ENCODE measurements at places on chromosomes 5 and 9.

DNA sequence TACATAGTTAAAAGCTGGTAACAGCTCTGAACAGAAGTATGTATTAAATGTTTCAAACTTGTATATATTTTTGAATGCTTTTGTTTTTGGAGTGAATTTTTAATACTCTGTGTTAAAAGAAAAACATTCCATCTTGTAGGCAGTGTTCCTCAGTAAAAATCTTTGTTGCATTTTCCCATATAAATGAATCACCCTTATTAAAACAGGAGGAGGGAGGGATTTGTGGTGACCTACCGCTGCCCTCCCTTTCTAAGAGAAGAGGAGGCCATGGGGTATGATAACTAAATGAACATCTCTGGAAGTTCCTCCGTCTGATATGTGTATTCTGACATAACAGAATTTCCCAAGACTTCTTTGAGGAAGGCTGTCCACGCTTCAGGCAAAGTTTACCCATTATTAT lies 53.4 kb downstream of the INIP start:
- no peak for DNase-seq

DNA sequence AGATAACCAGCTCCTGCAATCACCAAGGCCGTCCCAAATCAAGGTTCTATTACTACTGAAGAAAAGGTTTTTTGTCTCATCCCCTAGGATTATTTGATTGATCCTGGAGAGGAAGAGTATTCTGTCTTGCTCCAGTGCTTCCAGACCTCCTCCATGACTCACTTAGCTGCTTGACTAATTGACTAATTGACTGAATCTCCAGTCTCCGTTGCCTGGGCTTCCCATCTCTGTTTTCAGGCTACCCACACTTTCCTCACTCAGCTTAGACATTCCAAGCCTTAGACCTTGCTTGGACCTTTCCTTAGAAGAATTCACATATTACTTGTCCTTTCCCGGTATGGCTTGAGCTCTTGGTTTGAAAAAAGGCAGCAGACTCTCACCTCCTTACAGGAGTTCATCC lies 60.6 kb downstream of the FRMD3 start:
- DNase-seq = no peak

GRCh38 chr9:87683751-87684626 lies 41.9 kb upstream of the CTSL start:
- no peak for DNase-seq

DNA sequence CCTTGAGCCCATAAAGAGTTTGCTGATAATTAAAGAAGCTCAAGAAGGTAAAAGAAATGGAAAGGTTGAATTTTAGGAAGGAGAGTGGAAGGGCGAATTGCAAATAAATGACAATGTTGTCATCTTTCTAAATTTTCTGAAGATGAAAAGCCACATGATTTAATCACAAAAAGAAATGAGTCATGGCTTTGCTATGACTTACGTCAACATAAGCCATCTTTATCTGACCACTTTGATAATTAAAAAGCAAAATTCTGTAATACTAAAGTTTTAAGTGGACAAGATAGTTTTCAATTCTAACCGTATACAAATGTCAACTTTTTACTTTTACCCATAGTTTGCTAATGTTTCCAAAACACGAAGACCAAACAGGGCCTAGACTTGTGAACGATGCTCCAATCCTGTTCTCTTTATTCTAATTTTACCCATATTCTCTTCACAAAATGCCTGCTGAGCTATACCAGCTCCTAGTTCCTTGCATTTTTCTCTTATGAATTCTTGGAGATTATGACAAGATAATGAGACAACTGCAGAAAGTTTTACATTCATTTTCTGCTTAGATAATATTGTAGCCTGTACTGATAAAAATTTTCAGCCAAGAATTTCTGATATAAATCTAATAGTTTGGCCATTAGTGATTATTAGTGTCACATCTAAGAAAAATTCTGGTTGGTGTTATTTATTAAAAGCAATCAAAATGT lies 21.8 kb upstream of the PRUNE2 start:
- no peak for DNase-seq

DNA sequence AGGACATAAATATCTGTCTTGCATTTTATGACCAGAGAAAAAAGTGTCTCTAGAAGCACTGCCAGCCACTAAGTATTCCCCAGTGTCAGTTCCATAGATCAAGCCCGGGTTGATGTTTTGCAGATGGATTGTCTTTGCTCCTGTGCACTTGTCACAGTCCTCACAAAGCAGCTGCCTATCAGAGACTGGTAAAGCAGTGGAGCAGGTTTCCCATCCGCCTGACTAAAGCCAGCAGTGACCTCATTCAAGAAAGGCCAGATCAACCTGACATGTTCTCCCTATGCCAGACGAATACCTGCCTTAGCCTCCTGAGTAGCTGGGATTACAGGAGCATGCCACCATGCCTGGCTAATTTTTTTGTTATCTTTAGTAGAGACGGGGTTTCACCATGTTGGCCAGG lies 26.8 kb upstream of the GARNL3 start:
- DNase-seq = no peak

DNA sequence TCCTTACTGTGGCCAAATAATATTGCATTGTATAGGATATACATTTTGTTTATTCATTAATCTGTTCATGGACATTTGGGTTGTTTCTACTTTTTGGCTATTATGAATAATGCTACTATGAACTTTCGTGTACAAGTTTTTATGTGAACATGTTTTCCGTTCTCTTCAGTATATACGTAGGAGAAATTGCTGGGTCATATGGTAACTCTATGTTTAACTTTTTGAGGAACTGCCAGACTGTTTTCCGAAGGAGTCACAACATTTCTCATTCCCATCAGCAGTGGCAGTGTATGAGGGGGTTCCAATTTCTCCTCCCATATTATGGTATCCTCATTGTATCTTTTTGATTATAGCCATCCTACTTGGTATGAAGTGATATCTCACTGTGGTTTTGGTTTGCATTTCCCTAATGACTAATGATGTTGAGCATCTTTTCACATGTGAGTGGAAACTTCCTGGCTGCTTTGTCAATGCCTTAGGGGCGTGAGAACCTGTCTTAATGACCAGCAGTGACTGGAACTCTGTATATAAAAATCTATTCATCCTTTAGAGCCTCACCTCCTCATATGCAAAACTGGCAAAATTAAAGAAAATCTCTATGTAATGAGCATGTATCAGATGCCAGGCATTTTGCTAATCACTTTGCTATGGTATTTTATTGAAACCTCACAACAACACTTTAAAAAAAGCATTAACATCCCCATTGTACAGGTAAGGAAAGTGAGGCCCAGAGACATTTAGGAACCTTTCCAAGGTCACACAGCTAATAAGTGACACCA lies 47.8 kb upstream of the TGFBR1 start:
- no peak for DNase-seq

DNA sequence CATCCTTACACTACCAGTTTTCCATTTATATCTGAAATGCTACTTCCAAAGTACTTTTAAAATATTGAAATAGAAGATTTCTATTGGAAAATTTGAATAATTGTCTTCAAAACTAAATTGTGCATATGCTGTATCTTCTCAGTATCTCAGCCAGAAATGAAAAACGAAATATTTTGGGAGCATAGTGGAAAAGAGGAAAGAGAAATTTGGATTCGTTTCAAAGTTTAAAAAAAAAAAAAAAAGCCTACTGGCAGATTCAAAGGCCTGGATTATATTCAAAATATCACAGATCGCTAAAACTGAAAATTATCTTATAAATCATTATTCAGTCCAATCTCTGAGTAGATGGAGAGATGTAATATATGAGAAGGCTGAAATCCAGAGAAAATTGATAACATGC lies 440.7 kb downstream of the TAF11L14 start:
- no peak for DNase-seq

DNA sequence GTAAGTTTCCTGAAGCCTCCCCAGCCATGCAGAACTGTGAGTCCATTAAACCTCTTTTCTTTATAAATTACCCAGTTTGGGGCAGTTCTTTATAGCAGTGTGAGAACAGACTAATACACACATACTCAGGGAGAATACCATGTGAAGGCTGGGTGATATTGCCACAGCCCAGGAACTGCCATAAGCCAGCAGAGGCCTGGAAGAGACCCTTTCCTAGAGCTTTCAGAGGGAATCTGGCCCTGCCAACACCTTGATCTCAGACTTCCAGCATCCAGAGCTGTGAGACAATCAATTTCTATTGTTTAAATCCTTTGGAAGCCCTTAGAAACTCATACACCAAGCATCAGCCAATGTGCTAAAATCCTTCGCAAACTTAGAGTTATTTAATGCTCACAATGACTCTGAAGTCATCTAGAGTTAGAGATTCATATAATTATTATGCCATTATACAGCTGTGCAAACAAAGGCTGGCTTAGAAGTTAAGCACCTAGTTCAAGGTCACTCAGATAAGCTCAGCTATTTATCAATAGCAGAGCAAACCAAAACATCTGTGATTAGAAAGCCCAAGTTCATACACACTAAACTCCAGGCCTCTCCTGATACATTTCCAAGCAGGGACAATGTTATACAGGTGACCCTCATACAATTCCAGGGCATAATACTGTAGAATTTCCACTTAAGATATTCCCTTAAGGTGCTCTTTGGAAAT lies 531.8 kb upstream of the DAP start:
- no peak for DNase-seq

Measured in SW480 (cell line).